CD8-positive, alpha-beta memory T cell (primary cell): ENCODE measurements at places on chromosomes 13 and 19. TPM values are rescaled to one million over a fixed set of nuclear protein-coding genes. Genes with fewer than 3 reads are reported as not detected.
A peak's percentile ranks its signal among the peaks of the same experiment; 100 is the strongest.

- DNase-seq = no peak
Observed at GRCh38 chr19:2449019-2449418, 7.7 kb downstream of the LMNB2 start.

- DNase-seq = no peak
Observed at GRCh38 chr19:4096049-4096892, 27.7 kb downstream of the MAP2K2 start.

DNA sequence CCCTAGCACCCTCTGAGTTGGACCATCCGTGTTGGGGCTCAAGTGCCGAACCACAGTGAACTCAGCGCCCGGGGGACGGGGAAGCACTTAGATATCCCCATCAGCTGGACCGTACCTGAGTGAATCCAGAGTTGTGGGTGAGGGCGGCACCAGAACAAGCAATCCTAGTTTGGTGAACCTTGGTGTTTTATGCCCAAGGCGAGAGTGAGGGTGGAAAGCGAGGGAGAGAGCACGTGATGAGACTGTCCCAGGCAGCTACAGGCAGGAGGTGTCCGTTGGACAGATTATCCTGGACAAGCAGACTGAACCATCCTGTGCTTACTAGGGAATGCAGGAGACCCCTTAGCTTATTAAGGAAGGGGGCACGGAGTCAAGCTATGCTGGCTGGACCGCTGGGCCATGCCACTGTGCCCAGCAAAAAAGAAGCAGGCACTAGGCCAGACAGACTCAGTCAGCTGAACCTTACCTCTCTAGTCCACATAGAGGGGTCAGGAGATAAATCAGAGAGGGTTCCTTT, 596 bp downstream of the GET3 start:
- DNase-seq = no peak

- DNase-seq = no peak
Observed at GRCh38 chr13:36074659-36075058, 56.5 kb downstream of the DCLK1 start.

GRCh38 chr13:48500652-48501197, 32.2 kb downstream of the RCBTB2 start:
- DNase-seq = no peak

- peak; percentile 46 for DNase-seq
Observed at GRCh38 chr19:18109733-18110608, 12.4 kb downstream of the MAST3 start.

GRCh38 chr13:66655847-66656454, 574.2 kb downstream of the PCDH9 start:
- no peak for DNase-seq

DNA sequence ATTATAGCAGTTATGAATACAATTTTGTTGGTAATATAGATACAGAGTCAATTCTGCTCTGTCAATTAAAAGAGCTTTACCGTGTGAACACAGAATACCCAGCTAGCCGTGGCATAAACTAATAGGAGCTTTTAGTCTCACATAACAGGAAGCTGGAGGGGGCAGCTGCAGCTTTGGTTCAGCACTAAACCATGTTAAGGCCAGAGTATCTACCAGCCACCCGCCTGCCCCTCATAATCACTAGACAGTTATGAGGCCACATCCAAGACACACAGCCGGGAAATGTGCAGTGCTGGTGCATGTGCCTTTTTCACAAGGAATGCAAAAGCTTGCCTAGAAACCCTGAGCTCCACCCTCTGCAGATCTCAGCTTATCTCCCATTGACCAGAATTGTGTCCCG, 62.3 kb downstream of the SGCG start:
- no peak for DNase-seq

GRCh38 chr13:96181911-96182310, 92.0 kb downstream of the HS6ST3 start:
- no peak for DNase-seq

DNA sequence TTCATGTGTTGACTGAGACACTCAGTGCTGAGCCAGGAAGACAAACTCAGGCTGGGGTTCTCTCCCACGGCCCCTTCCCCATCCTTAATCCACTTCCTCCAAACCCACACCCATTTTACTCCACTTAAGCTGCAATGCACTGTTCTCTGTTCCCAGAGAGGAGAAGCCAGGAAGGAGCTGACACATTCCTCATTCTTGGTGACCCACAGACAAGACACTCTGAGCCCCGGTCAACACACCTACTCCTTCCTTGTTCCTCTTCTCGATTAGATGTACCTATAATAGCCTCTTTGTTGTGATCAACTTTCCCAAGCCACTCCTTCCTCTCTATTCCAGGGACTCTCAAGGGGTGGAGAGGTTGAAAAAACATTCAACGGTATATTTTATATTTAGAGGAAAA, 47.1 kb downstream of the INSR start:
- DNase-seq = no peak

DNA sequence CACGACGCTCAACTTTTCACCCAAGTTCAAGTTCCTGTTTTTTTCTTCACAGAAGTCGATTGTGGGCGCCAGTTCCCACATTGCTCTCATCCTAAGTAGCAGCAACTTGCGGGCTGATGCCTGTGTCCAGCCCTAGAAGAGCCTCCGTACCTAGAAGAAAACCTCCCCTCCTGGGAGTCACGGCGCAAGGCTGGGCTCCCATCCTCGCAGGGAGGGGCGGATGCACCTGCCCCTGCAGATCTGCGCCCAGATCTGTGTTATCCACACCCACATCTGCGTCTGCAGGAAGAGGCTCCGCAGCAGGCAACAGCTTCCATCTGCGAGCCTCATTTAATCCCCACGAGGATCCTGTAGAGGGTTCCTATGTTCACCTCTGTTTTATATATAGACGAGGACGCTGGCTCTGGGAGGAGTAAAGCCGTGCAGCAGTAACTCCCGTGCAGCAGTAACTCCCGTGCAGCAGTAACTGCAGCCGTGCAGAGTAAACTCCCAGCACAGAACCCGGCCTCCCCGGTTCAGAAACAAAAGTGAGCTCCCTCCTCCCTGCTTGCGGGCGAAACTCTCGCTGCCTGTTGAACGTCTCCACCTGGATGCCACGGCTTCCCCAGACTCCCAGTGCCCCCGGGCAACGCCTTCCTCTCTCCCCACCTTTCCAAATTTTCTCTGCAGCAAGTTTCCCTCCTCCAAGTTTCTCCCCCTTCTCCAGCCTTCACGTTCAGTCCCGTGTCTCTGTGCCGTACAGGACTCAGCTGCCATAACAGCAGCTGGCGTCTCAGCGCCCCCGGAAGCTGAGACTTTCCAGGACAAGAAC, 23.5 kb upstream of the LAIR1 start:
- peak; percentile 50 for DNase-seq

DNA sequence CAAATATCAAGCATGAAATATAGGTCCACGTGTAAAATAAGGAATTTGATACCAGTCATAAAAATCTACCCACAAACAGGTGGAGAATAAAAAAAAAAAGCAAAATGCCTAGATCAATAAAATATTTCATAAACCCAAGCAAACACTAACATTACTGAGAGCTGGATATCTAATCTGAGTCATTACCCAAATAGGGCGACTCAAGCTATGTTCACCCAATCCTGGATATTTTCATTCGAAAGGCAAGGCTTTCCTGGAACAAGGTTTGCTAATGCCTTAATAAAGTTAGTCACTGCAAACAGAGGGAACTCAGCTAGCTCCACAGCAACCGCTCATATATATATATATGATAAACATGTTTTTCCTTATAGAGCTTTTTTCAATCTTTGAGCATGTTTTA, 33.5 kb upstream of the TM9SF2 start:
- no peak for DNase-seq

DNA sequence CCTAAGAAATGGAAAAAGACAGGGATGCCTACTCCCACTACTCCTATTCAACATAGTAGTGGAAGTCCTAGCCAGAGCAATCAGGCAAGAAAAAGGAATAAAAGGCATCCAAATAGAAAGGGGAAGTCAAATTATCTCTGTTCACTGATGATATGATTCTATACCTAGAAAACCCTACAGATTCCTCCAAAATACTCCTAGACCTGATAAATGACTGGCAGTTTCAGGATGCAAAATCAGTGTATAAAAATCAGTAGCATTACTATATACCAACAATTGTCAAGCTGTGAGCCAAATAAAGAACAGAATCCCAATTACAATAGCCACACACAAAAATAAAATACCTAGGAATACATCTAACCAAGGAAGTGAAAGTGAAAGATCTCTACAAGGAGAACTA, 1.3 kb upstream of the GPR42 start:
- DNase-seq = no peak

DNA sequence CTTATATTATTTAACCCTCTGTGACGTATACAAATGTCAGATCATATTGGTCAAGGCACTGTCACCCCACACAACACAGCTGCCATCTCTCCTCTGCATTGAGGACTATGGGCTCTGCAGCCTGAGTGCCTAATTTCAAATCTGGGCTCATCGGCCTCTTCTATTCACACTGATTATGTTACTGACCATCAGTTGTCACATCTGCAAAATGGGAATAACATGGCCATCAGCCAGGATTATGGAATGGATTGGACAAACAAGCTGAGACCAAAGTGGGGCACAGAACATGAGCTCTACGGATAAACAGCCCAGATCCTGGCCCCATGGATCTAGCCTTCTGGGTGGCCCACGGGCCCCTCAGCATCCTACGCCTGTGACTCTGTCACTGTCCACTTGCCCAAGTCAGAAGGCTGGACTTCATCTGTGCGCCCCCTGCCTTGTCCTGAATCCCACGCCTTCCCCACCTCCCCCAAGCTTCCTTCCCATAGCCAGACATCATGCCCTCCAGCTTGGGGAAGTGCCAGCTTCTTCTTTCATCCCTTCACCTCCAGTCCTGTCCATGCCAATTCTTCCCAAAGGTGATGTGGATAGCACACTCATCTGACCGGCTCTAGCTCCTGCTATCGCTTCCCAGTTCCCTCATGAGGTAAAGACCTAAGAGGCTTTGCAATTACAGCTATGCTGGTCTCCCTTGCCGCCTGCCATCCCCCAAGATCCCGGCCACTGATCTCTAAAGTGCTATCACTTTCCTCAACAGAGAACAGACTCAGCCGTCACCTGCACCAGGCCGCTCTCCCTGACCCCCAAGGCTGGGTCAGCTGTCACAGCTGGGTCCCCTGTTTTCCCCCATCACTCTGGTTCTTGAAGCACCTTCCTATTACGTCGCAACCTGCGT, 872 bp downstream of the FARSA start:
- DNase-seq = no peak

GRCh38 chr19:16203256-16204004, 5.7 kb downstream of the AP1M1 start:
- peak; percentile 30 for DNase-seq

GRCh38 chr13:99636306-99636705, 135.0 kb downstream of the TM9SF2 start:
- DNase-seq = no peak

The EML2 gene
- total RNA-seq = 122 TPM

The FCAR gene
- not detected for total RNA-seq

The KIR3DL3 gene
- not detected for total RNA-seq

The SLC8A2 gene
- total RNA-seq = not detected

The UBL3 gene
- 15.0 TPM for total RNA-seq

The PPM1N gene
- total RNA-seq = 2.5 TPM

The DPF1 gene
- 0.78 TPM for total RNA-seq

The FBN3 gene
- not detected for total RNA-seq

The METTL21C gene
- not detected for total RNA-seq

The AZU1 gene
- not detected for total RNA-seq

The NKG7 gene
- total RNA-seq = 866 TPM

The USHBP1 gene
- total RNA-seq = 0.07 TPM

The AKT2 gene
- total RNA-seq = 124 TPM
